Activated CD4-positive, CD25-positive, alpha-beta regulatory T cell (primary cell): ENCODE measurements at places on chromosomes 2 and 18.

GRCh38 chr18:11839556-11839955 is 11.7 kb upstream of the CHMP1B start:
- DNase-seq, result no peak

DNA sequence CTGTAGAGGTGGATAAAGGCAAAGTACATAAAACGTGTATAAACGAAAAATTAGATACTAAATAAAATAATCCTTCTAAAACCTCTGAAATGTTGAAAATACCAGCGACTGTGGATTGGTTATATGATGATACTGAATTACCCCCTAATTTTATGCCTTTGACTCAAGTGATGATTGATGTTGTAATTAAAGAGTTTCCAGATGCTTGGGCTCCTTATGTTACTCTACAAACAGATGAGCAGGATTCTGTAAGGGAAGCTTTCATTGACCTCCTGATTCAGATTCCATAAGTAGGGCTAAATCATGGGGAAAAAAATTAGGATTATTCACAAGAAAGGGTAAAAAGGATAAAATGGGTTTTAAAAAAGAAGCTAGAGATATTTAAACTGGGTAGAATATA is 418.2 kb upstream of the SLC39A10 start:
- DNase-seq, result no peak

- no peak for DNase-seq
Measured at GRCh38 chr2:166614029-166614428, 120.0 kb upstream of the SCN7A start.

GRCh38 chr2:185012643-185013042 is 414.3 kb downstream of the ZNF804A start:
- no peak for DNase-seq

GRCh38 chr2:98282109-98282508 is 64.1 kb upstream of the CNGA3 start:
- no peak for DNase-seq

- no peak for DNase-seq
Measured at GRCh38 chr2:128610496-128610895, 291.8 kb upstream of the HS6ST1 start.

GRCh38 chr2:21361384-21361783 is 237.6 kb downstream of the TDRD15 start:
- no peak for DNase-seq

GRCh38 chr18:79779700-79780190 is 18.0 kb upstream of the KCNG2 start:
- no peak for DNase-seq

GRCh38 chr2:168781191-168781817 is 21.1 kb upstream of the NOSTRIN start:
- DNase-seq, result no peak

- DNase-seq, result no peak
Measured at GRCh38 chr2:129849559-129850160, 129.8 kb upstream of the RAB6C start.

DNA sequence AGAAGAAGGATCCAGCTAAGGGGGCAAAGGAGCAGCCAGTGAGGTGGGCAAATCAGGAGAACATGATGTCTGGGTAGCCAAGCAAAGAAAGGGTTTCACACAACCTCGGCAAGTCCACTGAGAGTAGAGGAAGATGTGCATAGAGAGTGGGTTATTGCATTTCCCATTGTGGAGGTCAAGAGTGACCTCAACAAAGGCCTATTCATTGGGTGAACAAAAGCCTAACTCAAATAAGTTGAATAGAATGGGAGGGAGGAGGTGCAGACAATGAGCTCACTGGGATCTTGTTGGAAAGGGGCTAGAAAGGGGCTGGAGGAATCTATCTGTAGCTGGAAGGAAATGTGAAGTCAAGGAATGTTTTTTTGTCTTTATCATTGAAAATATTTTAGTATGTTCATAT is 14.0 kb upstream of the PDCL3 start:
- DNase-seq, result no peak

DNA sequence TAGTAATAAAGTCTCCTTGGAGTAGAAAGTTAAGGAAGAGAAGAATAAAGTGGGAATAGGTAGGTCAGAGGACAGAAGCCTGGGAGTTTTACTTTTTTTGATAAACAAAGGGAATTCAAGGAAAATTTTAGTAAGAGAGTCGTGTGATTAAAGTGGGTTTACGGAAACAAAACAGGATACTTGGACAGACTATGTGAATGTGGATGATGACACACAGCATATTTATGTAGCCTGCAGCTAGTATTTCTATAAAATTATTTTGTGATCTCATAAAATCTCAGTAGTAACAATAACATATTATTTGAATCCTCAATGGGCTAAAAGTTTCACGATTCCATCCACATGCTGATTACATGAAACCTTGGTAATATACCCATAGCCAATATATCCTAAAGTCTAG is 450.7 kb upstream of the PIK3C3 start:
- DNase-seq, result no peak

DNA sequence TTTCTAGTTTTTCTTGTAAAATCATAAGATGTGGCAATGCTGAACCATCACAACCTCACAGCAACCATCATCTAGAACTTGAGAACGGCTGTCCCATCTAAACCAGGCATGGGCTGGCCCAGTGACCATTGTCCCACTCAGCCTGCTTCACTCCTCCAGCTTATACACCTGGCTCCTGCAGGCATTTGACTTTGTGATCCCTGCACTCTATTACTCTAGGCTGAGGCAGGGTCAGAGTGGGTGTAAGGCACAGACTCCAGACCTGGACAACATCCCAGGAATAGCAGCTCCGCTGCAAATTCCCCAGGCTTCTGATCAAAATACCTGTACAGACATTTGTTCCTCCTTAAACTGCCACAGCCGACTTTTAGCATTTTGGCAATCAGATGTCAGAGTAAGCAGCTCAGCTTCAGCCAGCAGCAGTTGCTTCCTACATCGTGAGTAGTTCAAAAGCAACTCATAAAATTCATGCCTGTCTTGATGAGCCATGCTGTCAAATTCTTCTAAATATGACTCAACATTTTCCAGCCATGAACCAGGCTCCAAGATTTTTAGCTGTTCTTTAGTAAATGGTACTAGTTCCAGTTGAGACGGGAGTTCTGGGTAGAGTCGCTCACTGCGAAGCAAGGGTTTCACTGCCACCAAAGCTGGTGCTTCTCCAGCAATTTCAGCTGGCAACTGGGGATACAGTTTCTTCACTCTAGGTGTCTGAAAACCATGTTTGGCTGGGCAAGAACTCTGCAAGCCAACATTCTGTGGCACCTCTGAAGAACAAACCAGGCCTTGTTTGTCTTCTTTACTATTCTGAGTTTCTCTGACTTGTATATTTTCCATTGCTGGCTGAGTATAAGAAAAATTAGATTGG is 12.8 kb downstream of the EPG5 start:
- DNase-seq, result no peak

DNA sequence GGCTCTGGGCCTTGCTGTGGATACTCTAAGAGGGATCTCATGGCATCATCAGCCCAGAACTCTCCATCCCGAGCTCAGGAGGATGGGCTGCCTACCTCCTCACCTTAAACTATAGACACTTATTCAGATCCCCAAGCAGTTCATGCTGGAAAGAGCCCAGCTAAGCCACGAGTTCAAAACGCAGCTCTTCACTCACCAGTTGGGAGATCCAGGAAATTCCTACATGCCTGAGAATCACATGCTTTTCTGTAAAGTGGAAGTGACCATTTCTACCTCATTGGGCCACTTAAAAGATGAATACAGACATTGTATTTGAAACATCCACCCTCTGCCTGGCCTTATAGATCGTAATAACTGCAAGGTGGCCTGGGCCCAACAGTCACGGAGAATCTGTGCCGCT is 6.6 kb downstream of the ATOH8 start:
- DNase-seq, result no peak

DNA sequence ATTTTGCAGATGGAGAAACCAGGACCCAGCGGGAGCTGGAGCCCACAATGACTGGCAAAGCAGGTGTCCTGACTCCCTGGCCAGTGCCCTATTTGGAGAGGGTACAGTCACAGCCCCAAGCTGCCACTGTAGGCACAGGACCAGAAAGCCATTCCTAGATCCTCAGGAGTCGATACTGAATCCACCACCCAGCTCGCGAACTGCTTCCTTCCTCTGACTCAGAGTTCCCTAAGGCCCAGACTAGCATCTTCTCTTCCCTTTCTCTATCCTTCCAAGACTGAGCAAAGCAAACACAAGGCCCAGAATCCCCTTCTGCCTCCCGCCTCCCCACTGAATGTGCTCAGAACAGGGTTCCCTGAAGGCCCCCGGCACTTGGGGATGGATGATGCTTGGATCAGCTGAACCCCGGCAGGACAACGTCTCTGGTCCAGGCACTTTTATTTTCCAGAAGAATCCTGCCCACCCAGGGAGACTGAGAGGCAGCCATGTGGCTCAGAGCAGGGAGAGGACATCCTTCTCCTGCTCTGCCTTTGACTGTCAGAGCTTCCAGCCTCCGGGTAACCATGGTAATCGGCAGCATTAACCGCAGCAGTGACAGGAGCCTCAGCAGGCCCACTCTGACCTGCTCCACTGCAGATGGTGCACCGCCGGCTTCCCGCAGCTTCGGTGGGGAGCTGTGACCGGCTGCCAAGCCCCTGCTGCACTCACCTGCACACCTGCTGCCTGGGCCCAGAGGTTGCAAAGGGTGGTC is 34.8 kb upstream of the KLHL29 start:
- no peak for DNase-seq

DNA sequence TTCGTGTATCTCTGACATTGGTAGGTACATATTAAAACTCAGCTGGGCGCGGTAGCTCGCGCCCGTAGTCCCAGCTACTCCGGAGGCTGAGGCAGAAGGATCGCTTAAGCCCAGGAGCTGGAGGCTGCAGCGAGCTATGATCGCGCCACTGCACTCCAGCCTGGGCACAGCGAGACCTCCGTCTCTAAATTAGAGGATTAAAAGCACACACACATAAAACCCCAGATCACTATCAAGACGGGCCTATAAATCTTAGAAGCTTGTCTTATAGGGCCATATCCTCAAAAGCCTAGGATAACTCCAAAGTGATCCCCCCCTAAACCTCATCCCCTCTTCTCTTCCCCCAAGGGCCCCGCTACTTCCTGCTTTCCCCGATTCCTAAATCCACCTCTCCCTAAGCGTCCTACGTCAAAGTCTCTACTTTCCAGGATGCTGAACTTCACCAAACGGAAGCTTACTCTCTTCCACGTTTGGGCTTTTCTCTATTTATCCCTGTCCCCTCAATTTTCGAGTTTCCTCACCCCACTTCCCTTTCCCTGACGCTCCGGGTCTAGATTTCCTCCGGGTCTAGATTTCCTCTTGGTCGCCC is 707 bp downstream of the KRCC1 start:
- DNase-seq, result no peak
